Head of caudate nucleus (tissue), 42 donors: ENCODE measurements at places on chromosomes 6 and 20.

GRCh38 chr20:23407781-23408464 is 13.4 kb downstream of the NAPB start:
- no peak for DNase-seq

- DNase-seq: no peak
Observed at GRCh38 chr6:32761548-32761947, 1.8 kb downstream of the HLA-DQB2 start.

DNA sequence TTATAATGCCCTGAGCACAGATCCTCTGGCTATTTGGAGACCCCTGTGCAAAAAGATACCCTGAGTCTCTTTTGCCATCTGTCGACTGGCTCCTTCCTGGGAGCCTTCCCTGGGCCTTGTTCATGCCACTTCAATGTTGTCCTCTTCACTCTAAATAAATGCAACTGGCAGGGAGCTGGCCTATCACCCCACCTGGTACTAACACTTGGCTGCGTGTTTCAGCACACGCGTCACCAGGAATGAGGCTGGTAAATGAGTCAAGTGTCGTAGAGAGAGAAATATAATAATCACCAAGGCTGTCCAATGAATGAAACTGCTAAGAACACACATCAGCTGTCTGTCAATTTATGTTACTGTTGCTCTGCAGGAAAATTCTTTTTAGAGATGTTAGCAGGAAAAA is 374.6 kb upstream of the JARID2 start:
- DNase-seq: no peak

DNA sequence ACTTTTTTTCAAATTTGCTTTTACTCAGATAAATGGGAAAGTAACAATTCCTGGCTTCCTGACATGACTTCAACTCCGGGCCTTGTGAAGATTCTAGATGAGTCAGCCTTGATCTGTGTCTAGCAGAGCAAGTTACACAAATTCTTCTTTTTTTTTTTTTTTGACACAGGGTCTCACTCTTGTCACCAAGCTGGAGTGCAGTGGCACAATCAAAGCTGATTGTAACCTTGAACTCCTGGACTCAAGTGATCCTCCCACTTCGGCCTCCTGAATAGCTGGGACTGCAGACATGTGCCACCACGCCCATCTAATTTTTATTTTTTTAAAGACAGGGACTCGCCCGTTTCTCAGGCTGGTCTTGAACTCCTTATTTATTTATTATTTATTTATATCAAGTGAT is 7.3 kb upstream of the ARHGAP18 start:
- DNase-seq: no peak

GRCh38 chr6:121848523-121849255 is 413.2 kb downstream of the GJA1 start:
- peak; percentile 27 for DNase-seq
